Activated CD4-positive, alpha-beta T cell treated with anti-CD3 and anti-CD28 coated beads for 48 hours (primary cell): ENCODE measurements at places on chromosomes 11 and 22.

DNA sequence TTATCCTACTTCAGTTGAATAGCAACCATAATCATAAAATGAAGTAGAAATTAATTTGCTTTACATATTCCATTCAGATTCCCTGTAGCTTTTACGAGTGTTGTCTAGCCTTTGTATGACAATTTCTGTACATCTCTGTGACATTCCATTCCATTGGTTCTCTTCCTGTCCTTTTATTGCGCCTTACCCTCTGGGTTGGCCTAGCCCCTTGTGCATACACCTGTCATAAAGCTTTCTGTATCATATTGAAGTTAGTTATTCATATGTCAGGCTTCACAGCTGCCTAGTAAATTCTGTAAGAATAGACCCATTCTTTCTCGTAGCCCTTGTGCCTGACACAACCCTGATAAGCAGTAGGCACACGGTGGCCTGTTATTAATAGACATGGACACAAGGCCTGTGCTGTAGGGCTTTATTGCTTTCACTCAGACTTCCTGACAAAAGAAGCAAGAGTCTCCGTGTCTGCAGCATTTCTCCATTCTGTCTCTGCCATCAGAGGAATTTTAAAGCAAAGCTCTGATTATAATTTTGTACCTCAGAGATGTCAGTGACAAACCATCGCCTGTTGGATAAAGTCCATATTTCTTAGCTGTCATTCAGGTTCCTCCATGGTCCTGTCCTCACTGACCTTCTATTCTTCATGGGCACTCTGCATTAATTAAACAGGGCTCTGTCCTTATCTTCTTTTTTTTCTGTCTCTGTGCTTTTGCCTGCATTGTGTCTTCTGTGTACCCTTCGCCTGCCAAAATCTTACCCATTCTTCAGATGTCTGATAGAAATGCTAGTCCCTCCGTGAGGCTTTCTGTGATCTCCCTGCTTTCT, 49.4 kb downstream of the BID start:
- no peak for DNase-seq

GRCh38 chr22:35330258-35330861, 30.7 kb downstream of the TOM1 start:
- DNase-seq: peak; percentile 81

GRCh38 chr11:404551-405264, 10.1 kb downstream of the SIGIRR start:
- no peak for DNase-seq

- DNase-seq: no peak
These were observed 10.8 kb downstream of the LIF start for GRCh38 chr22:30235687-30236170.

DNA sequence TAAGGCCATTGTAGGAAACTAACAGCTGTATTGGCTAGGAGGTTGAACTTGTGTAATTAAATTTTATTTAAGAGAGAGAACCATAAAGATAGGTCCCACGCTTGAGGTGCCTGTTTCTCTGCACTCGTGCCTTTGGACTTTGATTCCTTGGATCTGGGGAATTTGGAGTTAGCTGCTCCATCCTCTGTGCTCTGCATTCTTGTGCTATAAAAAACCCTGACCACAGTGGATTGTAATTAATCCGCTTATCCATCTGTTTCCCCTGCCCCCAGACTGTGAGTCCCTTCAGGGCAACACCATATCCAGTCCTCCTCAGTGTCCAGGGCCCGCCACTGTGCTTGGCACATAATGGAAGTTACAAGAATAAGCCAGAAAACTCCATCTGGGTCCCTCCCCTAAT, 169.8 kb downstream of the SPON1 start:
- DNase-seq: no peak

- DNase-seq: no peak
These were observed 9.0 kb downstream of the FGF19 start for GRCh38 chr11:69694781-69695180.

GRCh38 chr22:22462813-22463567, 45.6 kb downstream of the ZNF280B start:
- no peak for DNase-seq

GRCh38 chr11:125935618-125936199, 10.1 kb upstream of the VSIG10L2 start:
- no peak for DNase-seq

DNA sequence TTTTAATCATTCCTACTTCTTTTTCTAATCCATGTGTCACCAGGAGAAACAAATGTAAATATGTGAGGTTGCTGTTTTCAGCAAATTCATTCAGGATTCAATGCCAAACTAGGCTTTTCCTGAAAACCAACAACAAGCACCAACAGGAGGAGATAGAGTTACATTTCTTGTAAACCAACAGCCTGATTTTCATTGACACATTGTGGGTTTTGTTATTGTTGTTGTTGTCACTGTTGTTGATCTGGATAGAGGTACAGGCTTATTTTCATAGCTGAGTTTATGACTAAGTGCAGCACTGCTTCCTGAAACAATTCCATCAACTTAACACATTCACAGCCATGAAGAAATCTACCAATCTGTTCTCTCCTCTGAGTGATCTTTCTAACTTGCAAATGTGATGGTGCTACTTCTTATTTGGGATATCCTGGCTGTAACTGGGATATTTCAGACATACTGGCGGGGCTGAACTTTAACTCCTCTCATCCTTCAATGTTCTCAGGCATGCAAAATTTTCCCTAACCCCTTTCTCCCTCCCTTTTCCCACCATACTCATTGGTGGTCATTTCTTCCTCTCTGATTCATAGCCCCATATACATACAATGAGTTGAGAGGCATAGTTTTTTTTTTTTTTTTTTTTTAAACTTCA, 65.5 kb downstream of the ME3 start:
- DNase-seq: no peak

DNA sequence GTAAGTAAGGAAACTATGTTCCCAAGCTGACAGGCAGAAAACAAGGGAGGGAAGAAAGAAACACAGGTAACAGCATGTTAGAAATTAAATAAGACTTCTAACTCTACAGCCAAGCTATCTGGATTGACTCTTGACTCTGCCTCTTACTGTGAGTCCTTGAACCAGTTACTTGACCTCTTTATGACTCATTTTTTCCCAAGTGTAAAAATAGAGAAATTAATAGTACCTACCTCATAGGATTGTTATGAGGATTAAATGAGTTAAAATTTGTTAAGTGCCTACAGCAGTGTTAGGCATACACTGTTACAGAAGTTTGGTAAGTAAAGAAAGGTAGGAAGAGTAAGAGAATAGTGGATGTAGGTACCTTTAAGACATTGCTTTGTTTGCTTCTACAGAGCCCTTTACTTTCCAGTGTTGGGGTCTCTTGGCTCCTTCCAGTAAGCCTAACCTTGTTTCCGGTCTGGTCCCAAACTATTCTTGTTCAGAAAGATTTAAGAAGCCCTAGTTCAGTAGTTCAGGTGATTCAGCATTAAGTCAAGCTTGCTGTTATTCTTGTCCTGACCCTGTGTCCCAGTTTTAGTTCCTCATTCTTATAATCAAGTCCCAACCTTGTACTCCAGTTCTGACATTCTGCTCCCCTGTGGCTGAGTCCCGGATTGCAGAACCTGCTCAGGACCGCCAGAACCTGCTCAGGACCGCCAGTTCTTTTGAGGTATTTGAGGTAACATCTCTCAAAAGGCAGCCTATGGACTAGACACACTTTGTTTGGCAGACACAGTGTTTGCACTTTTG, 963.4 kb upstream of the CCDC90B start:
- DNase-seq: no peak

GRCh38 chr22:23478175-23478574, 101.9 kb downstream of the IGLL1 start:
- DNase-seq: no peak

GRCh38 chr11:17810746-17811145, 76.2 kb downstream of the KCNC1 start:
- DNase-seq: no peak

GRCh38 chr11:5621580-5621979, 3.2 kb upstream of the TRIM34 start:
- no peak for DNase-seq

DNA sequence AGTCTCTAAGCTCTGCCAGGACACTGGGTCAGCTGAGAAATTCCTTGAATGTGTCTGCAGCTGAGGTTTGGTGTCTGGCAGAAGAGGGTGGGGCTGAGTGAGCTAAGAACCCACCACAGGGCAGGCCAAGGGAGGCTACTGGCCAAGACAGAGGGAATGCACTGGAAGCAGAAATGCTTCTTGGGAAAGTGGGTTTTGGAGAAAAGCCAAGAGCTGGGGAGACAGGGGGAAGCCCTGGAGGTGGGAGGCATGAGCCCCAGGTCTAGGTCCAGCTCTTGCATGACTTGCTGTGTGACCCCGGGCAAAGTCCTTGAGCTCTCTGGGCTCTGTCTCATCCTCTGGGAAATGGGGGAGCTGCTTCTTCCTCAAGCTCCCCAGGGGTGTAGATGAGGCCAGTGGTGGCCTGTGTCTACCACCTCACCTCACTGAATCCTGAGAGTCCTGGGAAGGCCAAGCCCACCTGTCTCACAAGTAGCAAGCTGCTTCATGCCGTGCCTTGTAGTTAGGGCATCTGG, 2.3 kb downstream of the MMP11 start:
- no peak for DNase-seq

GRCh38 chr11:26860091-26860780, 133.7 kb upstream of the FIBIN start:
- no peak for DNase-seq

DNA sequence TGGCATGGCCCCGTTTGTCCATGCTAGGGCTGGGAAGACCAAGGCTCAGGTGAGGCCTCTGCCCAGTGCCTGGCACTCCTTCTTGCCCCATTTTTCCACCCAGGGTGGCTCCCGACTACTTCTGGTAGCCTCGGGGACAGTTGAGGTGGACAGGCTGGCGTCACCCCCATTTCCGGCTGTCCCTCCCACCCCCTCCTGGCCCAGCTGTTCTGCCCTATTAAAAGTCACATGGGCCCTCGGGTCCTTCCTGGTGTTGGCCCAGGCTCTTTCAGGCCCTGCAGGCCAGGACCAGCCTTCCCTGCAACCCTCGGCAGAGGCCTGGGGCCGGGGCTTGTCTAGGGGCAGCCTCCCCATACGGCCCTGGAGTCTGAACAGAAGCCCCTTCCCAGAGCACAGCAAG, 9.5 kb downstream of the CD81 start:
- DNase-seq: no peak
